Activated naive CD8-positive, alpha-beta T cell treated with anti-CD3 and anti-CD28 coated beads, Interleukin-2, amount 10 ng/mL, durations not matched to agents 7 days and 5 days (primary cell): ENCODE measurements at places on chromosomes 1 and 21. TPM values are rescaled to one million over a fixed set of nuclear protein-coding genes. Genes with fewer than 3 reads are reported as not detected.
A peak's percentile ranks its signal among the peaks of the same experiment; 100 is the strongest.

GRCh38 chr1:31796707-31797106 is 19.1 kb downstream of the SPOCD1 start:
- H3K36me3 ChIP-seq, result no peaks in the 10 kb centered on the region
- no peaks in the 10 kb centered on the region for H3K4me1 ChIP-seq
- peak; percentile 7 for DNase-seq
- H3K27me3 ChIP-seq, result peaks cover 12% of the 10 kb centered on the region
- H3K4me3 ChIP-seq, result no peak overlapping the region

GRCh38 chr1:48093696-48094528 is 96.7 kb upstream of the TRABD2B start:
- peaks cover 26% of the 10 kb centered on the region for H3K27me3 ChIP-seq
- no peaks in the 10 kb centered on the region for H3K36me3 ChIP-seq
- H3K4me1 ChIP-seq, result peaks cover 6% of the 10 kb centered on the region
- H3K27ac ChIP-seq, result no peak overlapping the region
- peak overlapping the region; percentile 41 for H3K4me3 ChIP-seq

The XKR8 gene
- 8.7 TPM for total RNA-seq

GRCh38 chr1:203686091-203686632 is 59.5 kb downstream of the ATP2B4 start:
- DNase-seq, result no peak
- no peaks in the 10 kb centered on the region for H3K27me3 ChIP-seq
- no peak overlapping the region for H3K4me3 ChIP-seq
- no peak overlapping the region for H3K27ac ChIP-seq
- H3K4me1 ChIP-seq, result peaks cover 31% of the 10 kb centered on the region
- peaks cover 33% of the 10 kb centered on the region for H3K36me3 ChIP-seq

The FCRL2 gene
- not detected for total RNA-seq

DNA sequence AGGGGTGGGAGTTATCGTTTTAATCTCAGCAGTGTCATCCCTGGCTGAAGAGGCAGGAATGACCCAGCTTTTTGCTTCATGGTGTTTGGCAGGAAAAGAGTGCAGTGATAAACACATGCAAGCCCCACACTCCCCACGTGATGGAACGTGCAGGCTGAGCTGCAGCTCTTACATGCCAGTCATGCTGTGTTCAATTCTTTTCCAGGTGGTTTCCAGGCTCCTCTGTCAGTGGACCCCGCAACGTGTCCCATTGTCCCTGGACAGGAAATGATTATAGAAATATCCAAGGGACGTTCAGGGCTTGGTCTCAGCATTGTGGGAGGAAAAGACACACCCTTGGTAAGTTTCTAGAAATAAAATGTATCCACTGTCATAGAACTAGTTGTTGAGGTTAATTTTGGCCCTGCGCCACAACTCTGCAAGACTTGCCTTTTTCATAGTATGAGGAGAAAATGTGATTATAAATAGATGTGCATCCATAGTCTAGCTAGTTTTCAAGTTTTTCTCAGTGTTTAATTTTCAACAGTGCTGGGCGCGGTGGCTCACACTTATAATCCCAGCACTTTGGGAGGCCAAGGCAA is 110.2 kb upstream of the L1TD1 start:
- no peaks in the 10 kb centered on the region for H3K36me3 ChIP-seq
- no peak overlapping the region for H3K27ac ChIP-seq
- DNase-seq, result no peak
- no peaks in the 10 kb centered on the region for H3K4me1 ChIP-seq
- no peak overlapping the region for H3K4me3 ChIP-seq

DNA sequence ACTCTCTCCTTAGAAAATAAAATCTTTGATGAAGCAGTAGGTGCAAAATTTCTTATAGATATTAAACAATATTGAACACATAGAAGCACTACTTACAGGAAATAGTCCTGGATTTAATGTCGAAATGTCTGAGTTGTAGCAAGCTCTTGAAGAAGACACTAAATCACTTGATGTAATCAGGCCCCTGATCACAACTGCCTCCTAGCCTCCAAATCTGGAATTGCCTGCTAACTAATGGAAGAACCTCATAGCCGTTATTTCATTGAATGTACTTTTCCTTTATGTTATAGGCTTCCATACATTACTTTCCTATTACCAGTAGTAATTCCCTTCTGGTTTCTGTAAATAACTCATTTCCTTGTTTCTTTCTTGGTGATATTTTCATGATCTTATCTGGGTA is 675.7 kb upstream of the CHRM3 start:
- H3K4me3 ChIP-seq, result no peak overlapping the region
- H3K27ac ChIP-seq, result no peak overlapping the region
- H3K36me3 ChIP-seq, result no peaks in the 10 kb centered on the region
- no peaks in the 10 kb centered on the region for H3K4me1 ChIP-seq
- DNase-seq, result no peak

DNA sequence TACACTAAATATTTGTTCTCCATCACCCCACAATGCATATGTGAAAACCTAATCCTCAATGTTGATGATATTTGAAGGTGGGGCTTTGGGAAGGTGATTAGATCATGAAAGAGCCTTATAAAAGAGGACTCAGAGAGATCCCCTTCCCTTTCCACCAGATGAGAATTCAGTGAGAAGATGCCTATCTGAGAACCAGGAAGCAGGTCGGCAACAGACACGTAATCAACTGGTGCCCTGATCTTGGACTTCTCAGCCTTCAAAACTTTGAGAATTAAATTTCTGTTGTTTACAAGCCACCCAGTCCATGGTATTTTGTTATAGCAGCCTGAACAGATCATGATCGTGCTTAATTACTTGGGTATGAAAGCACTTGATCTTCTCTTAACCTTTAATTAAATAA is 329.4 kb downstream of the KCNT2 start:
- DNase-seq, result no peak
- no peak overlapping the region for H3K27ac ChIP-seq

The UBL4B gene
- total RNA-seq, result not detected

GRCh38 chr1:90340606-90341005 is 345.7 kb downstream of the ZNF326 start:
- H3K4me1 ChIP-seq, result peaks cover 9% of the 10 kb centered on the region
- no peak overlapping the region for H3K27ac ChIP-seq
- no peaks in the 10 kb centered on the region for H3K27me3 ChIP-seq
- H3K36me3 ChIP-seq, result no peaks in the 10 kb centered on the region
- no peak overlapping the region for H3K4me3 ChIP-seq

DNA sequence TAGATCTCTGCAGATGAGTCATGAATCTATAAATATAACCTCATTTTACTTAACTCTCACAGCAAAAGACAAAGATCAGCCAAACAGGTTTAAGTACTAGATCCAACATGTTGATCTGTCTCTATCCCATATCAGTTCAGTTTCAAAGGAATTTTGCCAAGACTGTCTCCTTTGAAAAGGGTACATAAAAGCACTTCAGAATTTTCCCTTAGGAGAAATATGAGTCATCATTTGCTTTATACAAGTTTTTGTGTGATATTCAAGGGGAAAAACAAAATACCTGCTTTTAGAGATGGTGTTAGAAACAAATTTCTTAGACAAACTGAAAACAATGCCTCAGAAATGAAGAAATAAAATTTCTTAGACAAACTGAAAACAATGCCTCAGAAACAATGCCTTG is 73.5 kb upstream of the LRRC7 start:
- H3K36me3 ChIP-seq, result no peaks in the 10 kb centered on the region
- DNase-seq, result no peak
- no peak overlapping the region for H3K27ac ChIP-seq
- H3K27me3 ChIP-seq, result no peaks in the 10 kb centered on the region
- no peak overlapping the region for H3K4me3 ChIP-seq

The NCF2 gene
- total RNA-seq, result 7.5 TPM

DNA sequence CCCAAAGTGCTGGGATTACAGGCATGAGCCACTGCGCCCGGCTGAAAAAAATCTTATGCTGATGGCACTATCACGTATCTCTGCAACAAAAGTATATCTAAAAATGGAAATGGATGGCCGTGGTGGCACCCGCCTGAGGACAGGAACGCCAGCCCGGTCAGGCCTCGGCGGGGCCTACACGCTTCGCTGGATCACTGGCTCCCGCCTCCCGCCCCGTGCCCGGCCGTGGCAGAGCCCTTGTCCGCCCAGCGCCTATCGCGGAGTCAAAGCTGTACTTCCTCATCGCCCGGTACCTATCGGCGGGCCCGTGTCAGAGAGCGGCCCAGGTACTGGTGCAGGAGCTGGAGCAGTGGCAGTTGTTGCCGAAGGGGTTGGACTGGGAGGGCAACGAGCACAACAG is 28.8 kb upstream of the PDPN start:
- H3K4me1 ChIP-seq, result no peaks in the 10 kb centered on the region
- no peaks in the 10 kb centered on the region for H3K27me3 ChIP-seq
- no peak for DNase-seq

DNA sequence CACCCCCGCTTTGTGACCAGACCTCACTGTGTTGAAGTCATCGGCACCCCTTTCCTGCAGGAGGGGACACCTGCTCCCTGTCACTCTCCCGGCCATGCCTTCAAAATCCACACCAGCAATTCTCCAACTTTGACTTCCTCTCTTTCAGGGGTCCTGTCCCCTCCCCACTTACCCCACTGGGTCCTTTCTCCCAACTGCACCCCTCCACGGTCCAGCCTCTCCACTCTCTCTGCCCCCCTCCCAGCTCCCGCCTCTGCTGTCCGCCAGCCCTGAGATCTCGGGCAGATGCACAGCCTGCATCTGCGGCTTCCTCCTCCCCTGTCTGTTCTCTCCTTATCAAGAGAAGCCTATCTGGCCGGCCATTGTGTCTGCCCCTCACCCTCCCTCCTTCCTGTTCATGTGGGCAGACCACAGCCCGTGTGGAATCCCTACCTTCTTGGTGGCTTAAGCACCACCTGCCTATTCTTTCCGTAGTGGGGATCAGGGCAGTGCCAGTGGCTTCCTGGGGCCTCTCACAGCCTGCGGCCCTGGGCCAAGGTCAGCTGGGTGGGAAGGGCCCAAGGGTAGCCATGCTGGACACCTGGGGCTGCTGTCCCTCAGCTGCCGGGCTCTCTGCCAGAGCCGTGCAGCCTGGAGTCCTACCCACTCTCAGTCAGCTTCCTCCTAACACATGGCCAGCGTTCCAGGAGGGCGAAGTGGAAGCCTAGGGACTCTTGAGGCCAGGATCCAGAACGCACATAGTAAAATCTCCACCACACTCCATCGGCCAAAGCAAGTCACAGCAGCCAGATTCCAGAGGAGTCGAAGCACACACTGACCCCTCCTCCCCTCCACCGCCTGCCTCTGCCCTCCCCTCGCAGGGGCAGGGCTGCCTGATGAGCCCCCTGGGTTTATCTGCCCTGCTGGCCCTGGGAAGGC is 5.1 kb upstream of the HES4 start:
- DNase-seq, result peak; percentile 64
- peak overlapping the region; percentile 60 for H3K4me3 ChIP-seq
- peak overlapping the region; percentile 74 for H3K27ac ChIP-seq
- H3K36me3 ChIP-seq, result no peaks in the 10 kb centered on the region
- peaks cover 9% of the 10 kb centered on the region for H3K27me3 ChIP-seq

The MROH9 gene
- not detected for total RNA-seq

GRCh38 chr1:202361701-202362100 is 13.2 kb downstream of the PPP1R12B start:
- H3K27me3 ChIP-seq, result no peaks in the 10 kb centered on the region
- H3K36me3 ChIP-seq, result no peaks in the 10 kb centered on the region

DNA sequence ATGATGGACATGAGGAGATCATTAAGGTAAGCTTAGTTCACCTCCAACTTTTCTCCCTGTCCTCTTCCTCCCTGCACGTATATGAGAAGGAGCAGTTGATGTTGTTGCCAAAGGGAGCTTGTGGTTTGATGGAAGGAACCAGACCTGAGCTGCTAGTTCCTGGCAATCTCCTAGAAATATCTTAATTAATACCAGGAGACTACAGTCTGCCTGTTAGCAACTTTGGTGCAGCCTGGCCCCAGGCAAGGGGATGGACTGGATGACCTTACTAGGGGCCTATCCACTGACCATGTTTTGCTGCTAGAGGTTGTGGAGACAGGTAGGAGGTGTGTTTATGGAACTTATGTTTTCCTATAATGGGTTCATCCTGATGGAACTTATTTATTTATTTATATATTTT is 22.6 kb downstream of the TUFT1 start:
- no peak overlapping the region for H3K27ac ChIP-seq
- no peak overlapping the region for H3K4me3 ChIP-seq
- peaks cover 3% of the 10 kb centered on the region for H3K4me1 ChIP-seq
- H3K36me3 ChIP-seq, result no peaks in the 10 kb centered on the region

The CRNN gene
- total RNA-seq, result not detected

DNA sequence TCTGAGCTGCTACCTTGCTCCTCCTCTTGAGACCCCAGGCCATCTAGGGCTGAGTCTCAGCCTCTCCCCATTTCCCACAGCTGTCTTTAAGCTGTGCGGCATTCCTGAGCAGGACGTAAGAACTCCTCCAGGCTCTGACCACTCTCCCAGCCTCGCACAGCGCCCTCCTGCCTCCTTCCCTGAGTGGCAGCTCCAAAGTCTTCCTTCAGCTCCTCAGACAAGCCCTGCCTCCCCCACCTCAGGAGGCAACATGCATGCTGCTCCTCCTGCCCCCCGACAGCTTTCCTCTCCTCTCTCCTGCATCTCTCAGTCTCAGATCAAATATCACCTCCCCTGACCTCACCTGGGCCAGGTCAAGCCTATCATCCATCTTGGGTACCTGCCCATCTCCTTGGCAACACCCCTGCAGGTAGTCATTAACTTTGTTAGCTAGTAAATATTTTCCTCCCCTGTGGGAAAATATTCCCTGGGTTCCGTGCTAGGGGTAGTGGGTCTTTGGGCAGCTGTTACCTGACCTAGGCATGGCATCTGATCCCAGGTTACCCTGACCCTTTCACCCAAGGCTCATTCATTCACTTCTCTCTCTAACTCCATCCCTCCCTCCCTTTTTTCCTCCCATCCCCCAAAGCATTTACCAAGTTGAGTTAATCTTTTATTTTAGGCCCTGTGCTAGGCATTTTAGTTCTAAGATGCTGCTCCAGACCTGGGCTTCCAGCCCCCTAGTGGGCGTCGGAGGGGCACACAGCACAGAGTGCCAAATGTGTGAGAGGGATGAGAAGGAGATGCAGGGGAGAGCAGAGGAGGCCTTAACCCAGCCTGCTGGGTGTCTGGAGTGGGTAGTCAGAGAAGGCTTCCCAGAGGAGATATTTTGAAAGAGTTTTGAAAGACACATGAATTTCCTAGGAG is 419.9 kb downstream of the PTPRU start:
- H3K27me3 ChIP-seq, result peaks cover 10% of the 10 kb centered on the region
- H3K4me3 ChIP-seq, result no peak overlapping the region
- H3K27ac ChIP-seq, result no peak overlapping the region

The CD1B gene
- total RNA-seq, result not detected

The ANKRD45 gene
- total RNA-seq, result 0.28 TPM

The HAO2 gene
- not detected for total RNA-seq

DNA sequence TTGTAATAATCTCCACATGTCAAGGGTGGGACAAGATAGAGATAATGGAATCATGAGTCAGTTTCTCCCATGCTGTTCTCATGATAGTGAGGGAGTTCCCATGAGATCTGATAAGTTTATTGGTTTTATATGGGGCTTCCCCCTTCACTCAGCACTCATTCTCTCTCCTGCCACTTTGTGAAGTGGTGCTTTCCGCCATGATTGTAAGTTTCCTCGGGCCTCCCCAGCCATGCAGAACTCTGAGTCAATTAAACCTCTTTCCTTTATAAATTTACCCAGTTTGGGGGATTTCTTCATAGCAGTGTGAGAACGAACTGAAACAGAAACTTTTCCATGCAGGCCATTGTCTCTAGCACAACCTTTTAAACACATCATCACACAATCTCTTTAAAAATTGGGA is 221.5 kb upstream of the BRINP3 start:
- H3K4me3 ChIP-seq, result no peak overlapping the region
- H3K4me1 ChIP-seq, result no peaks in the 10 kb centered on the region
- H3K27me3 ChIP-seq, result no peaks in the 10 kb centered on the region
